Nasal cavity respiratory epithelium epithelial cell of viscerocranial mucosa (primary cell): ENCODE measurements at places on chromosomes 6 and 20. TPM values are rescaled to one million over a fixed set of nuclear protein-coding genes. Genes with fewer than 3 reads are reported as not detected.

The DNAH8 gene
- under 0.01 TPM in 2 replicates for total RNA-seq

The ELOVL2 gene
- under 0.01 TPM in 1 of 2 replicates, not detected in the other for total RNA-seq

The SMIM29 gene
- 9.6 and 12.9 TPM in 2 replicates for total RNA-seq

The LKAAEAR1 gene
- total RNA-seq = not detected in 2 replicates

The SEL1L2 gene
- total RNA-seq = not detected in 2 replicates
